ENCODE measurements at places on chromosomes 4 and X. TPM values are rescaled to one million over a fixed set of nuclear protein-coding genes. Genes with fewer than 3 reads are reported as not detected.

The MND1 gene
- total RNA-seq = 2.7 TPM

The PWWP3B gene
- total RNA-seq = 5.1 TPM

The FAM53A gene
- 0.98 TPM for total RNA-seq

The STK26 gene
- total RNA-seq = 9.8 TPM

The ALB gene
- not detected for total RNA-seq

The ZNF518B gene
- total RNA-seq = 38.3 TPM

The LRP2BP gene
- total RNA-seq = 1.2 TPM

The PAGE2 gene
- total RNA-seq = not detected

The GYPA gene
- not detected for total RNA-seq

The HSD17B13 gene
- total RNA-seq = not detected

The RFC1 gene
- total RNA-seq = 44.5 TPM

The GDI1 gene
- total RNA-seq = 74.9 TPM

The GJB1 gene
- not detected for total RNA-seq

The CNGA1 gene
- 0.11 TPM for total RNA-seq

The CENPVL2 gene
- not detected for total RNA-seq

The ANAPC4 gene
- 17.3 TPM for total RNA-seq

All from placental epithelial cell (primary cell).